Panc1 (cell line): ENCODE measurements at places on chromosomes 1 and 21. TPM values are rescaled to one million over a fixed set of nuclear protein-coding genes. Genes with fewer than 3 reads are reported as not detected.

The KRTAP11-1 gene
- not detected for total RNA-seq

The GRIK3 gene
- not detected for total RNA-seq

The KPRP gene
- not detected for total RNA-seq

The CYP4Z1 gene
- not detected for total RNA-seq

The ARMH1 gene
- 2.8 TPM for total RNA-seq

The CSF3R gene
- 0.31 TPM for total RNA-seq

The E2F2 gene
- total RNA-seq: 9.5 TPM

The ANGPTL1 gene
- total RNA-seq: not detected

The NR1I3 gene
- total RNA-seq: not detected

The NGF gene
- total RNA-seq: not detected

The LIPI gene
- not detected for total RNA-seq

The DCDC2B gene
- not detected for total RNA-seq

The AADACL3 gene
- total RNA-seq: not detected

The RGSL1 gene
- total RNA-seq: not detected

The UMODL1 gene
- total RNA-seq: 0.18 TPM

The CHAF1B gene
- total RNA-seq: 18.4 TPM

The RGS18 gene
- not detected for total RNA-seq

The L1TD1 gene
- 0.18 TPM for total RNA-seq

The TRAF3IP3 gene
- total RNA-seq: 0.67 TPM

The CELF3 gene
- not detected for total RNA-seq

The CFAP126 gene
- not detected for total RNA-seq

The CR2 gene
- total RNA-seq: 0.08 TPM

The DCST1 gene
- total RNA-seq: not detected

The SYT6 gene
- not detected for total RNA-seq

The IER5 gene
- 20.4 TPM for total RNA-seq

The ZMYND12 gene
- 0.57 TPM for total RNA-seq

The CDK11A gene
- total RNA-seq: 83.6 TPM

The PPIAL4G gene
- not detected for total RNA-seq

The ARTN gene
- total RNA-seq: 0.49 TPM

The PGLYRP3 gene
- total RNA-seq: not detected

The FCRLA gene
- total RNA-seq: 0.15 TPM

The SPATA45 gene
- not detected for total RNA-seq

The TMCO2 gene
- not detected for total RNA-seq

The KRTAP7-1 gene
- total RNA-seq: not detected

The FCGR2B gene
- 0.15 TPM for total RNA-seq

The DIO1 gene
- 0.28 TPM for total RNA-seq

The DCLRE1B gene
- total RNA-seq: 8.6 TPM

The KCNH1 gene
- total RNA-seq: not detected

The ETV3L gene
- total RNA-seq: not detected

The TDRD5 gene
- total RNA-seq: 2.4 TPM

The CELA3B gene
- total RNA-seq: 3.4 TPM

The OLFML3 gene
- total RNA-seq: 0.15 TPM

The PDZK1IP1 gene
- total RNA-seq: not detected

The HES3 gene
- not detected for total RNA-seq

The FAM229A gene
- total RNA-seq: 6.7 TPM

The UBL4B gene
- total RNA-seq: not detected

The TARS2 gene
- 28.2 TPM for total RNA-seq

The FLG2 gene
- total RNA-seq: not detected

The POLR3GL gene
- 14.9 TPM for total RNA-seq
